ENCODE measurements at places on chromosomes 6 and 20.

- no peak for DNase-seq
Observed at GRCh38 chr20:43961541-43962471, 47.2 kb downstream of the TOX2 start.

DNA sequence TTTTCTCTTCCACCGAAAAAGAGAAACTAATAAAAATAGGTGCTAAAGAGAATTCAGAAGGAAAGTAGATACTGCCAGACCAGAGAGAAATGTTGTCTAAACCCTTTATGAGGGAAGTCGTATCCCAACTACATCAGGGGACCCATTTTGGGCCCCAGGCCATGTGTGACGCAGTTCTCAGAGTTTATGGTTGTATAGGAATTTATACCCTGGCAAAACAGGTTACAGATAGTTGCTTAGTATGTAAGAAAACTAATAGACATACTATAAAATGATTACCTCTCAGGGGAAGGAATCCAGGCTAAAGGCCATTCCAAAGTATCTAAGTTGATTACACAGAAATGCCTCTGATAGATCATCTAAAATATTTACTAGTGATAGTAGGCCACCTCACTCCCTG lies 28.6 kb upstream of the SLC52A3 start:
- no peak for DNase-seq

DNA sequence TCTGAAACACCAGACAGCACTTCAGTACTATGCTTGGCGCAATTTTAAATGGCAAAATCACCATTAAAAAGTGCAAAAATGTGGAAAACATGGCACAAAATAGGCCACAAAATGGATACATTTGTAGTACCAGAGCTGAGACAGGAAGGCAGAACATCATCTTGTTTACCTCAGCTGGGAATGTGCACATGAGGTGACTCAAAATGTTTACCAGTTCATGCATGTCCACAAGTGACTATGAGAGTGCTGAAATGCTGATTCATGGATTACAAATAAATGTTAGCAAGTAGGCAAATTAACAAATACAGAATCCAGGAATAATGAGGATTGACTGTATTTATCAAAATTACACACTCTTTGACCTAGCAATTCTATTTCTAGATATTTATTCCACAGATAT lies 201.6 kb downstream of the ISM1 start:
- DNase-seq = no peak

DNA sequence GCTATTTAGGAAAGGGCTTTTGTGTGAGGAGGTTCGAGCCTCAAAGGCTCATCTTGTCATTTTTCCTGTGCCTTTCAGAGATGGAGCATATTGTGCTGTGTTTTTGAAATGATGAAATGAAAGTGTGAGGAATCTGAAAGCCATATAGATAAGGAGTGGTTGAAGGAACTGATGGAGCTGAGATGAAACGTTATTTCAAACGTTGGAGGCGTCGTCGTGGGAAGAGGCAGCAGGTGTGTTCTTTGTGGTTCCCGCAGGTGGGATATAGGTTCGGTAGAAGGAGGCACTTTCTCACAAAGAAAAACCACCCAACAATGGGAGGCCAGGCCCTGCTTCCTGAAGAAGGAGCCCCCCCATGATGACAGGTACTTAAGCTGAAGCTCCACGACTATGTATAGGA lies 83.2 kb upstream of the SNAP25 start:
- no peak for DNase-seq

DNA sequence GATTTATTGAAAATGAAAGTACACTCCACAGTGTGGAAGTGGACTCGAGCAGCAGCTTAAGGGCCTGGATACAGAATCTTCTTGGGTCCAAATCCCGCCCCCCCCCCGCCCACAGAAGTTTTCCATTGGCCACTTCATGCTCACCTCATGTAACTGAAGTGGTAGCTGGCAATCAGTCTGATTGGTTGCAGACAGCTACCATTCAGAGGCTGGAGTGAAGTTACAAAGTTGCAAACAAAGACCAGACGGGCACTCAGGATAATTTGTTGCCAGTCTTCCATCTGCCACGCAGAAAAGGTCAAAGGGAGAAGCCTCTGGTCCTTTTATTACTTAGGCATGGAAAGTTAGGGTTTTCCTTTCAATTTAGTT lies 25.8 kb upstream of the FABP7 start:
- DNase-seq = no peak

DNA sequence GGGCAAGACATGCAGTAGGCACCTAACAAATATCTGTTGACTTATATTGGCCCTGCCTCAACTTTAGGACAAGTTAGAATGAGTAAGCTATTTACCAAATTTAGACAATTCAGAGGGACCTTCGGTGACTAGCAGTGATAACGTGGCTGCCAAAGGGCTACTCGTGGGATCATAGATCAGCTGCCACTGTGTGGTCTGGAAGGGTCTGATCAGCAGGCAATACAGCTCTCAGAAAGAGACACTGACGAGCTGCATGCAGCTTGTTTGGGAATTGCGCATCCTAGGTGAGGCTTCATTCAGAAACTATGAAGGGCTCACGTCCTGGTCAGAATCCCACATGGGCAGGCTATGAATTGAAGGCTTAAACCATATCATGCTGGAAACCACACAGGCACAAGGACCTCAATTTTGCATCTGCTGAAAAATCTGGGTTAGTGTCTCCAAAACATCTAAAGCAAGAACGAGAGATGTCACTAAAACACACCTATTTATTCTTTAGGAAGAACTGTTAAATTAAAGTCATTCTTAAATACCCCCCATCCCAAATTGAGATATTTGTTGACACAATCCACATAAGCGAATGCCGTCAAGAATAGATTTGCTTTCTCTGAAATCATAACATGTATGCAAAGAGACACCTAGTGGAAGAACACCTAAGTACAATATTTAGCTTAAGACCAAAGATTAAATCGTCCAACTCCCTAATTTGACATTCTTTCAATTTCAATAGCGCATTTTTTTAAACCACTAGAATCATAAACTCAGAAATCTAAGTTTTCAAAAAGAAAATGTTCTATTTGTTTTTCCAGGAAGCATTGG lies 79.6 kb downstream of the IPCEF1 start:
- DNase-seq = no peak

GRCh38 chr20:23215344-23215995 lies 129.3 kb upstream of the CD93 start:
- no peak for DNase-seq

DNA sequence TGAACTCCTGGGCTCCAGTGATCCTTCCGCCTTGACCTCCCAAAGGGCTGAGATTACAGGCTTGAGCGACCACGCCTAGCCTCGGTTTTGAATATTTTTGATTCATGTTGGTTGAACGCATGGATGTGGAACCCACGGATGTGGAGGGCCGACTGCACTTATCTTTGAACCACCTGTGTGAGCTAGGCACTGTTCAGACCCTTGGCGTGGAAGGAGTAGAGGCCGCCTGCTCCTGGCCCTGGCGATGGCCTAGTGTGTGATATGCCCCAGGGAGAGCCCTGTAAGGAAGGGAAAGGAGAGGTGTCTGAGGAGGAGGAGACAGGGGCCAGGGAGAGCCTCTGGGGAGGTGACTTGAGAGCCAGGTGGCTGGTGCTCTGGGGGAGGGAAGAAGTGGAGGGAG lies 64.3 kb downstream of the BCAS4 start:
- no peak for DNase-seq

DNA sequence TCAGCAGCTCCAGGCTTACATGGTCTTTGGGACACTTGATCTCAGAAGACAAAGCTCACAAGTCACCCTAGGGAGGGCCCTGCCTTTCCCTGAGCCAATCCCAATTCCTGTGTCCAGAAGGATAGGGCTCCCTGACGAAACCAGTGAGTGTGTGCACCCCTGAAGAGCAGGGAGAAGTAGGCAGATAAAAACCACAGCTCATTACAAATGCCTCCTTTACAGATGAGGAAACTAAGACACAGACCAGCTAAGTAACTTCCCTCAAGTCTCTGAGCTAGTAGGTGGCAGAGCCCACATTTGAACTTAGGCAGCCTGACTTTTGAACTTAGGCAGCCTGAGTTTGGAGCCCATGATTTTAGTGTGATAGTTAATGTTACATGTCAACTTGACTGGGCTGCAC lies 6.7 kb upstream of the ZFAND3 start:
- no peak for DNase-seq

- no peak for DNase-seq
Observed at GRCh38 chr6:164749221-164750064, 560.0 kb downstream of the C6orf118 start.

GRCh38 chr20:58028123-58028522 lies 200.3 kb downstream of the ANKRD60 start:
- no peak for DNase-seq

- DNase-seq = no peak
Observed at GRCh38 chr20:44398335-44398734, 42.8 kb downstream of the HNF4A start.

DNA sequence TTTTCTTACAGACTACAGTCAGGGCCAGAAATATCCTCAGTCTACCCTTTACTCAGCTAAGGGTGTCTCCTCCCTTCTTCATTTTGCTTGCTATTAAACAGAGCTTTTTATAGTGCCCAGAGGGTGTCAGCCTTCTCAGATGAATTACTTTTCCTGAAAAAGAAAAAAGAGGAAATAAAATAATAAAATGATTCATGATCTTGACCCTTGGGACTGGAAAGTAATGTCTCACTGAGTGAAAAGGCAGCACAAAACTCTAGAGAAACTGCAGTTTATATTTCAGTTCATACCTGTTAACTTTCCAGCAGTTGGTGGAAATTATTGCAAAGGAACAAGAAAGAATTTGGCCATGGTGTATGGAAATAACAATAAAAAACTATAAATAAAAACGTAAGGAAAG lies 170.6 kb downstream of the IBTK start:
- no peak for DNase-seq

DNA sequence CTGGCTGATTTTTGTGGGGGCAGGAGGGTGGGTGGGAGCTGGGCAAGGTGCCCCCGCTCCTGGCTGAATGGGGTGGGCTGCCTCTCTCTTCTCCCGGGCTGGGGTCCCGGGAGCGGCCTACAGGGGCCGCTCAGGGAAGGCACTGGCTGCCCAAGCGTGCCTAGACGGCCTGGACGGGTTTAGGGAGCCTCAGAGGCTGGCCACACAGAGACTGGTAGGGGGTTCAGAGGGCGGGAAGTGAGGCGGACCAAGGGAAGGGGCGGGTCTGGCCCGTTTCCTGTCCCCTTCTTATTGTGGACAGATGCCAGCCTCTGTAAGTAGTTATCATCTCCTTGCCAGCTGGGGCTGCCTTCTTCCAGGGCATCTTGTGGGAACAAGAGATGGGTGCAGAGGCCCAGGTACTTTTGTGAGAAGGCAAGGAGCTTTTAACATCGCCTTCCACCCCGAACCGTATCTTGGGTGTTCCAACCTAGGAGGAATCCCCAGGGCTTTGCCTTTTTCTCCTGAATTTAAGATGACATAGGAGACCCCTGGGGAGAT lies 437 bp downstream of the CD40 start:
- no peak for DNase-seq

DNA sequence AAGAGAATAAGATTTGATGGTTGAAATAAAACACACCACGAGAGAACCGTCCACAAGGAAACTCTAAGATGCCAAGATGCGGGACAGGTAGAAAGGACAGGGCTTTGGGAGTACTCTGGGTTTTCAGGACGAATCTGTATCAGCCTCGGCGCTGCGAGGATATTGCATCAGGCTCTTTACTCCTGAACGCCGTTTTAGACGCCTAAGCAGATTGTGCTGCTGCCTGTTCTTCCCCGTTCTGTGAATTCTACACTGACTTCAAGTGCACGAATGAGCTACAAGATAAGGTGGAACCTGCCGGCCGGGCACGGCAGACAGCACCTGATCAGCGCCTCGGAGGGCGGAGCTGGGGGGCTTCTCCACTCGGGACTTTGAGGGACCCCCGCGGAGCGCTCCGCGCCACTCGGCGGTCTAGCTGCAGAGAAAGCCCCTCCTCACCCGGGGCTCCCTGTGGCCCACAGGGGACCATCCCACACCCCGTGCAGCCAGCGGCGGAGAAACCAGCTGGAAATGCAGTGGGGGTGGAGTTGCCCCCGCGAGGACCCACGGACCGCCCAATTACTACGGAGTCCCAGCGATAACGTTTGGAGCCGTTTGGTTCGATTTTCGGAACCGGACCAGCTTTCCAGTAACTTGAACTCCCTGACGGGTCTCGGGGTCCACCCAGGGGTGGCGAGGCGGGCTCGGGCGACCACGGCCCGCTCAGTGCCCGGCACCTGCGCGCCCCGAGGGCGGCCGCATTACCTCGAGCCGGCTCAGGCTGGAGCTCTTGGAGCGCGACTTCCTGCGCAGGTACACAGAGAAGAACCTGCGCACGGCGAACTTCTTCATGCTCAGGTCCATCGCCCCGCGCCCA lies 646 bp downstream of the RPS6KA2 start:
- DNase-seq = no peak

DNA sequence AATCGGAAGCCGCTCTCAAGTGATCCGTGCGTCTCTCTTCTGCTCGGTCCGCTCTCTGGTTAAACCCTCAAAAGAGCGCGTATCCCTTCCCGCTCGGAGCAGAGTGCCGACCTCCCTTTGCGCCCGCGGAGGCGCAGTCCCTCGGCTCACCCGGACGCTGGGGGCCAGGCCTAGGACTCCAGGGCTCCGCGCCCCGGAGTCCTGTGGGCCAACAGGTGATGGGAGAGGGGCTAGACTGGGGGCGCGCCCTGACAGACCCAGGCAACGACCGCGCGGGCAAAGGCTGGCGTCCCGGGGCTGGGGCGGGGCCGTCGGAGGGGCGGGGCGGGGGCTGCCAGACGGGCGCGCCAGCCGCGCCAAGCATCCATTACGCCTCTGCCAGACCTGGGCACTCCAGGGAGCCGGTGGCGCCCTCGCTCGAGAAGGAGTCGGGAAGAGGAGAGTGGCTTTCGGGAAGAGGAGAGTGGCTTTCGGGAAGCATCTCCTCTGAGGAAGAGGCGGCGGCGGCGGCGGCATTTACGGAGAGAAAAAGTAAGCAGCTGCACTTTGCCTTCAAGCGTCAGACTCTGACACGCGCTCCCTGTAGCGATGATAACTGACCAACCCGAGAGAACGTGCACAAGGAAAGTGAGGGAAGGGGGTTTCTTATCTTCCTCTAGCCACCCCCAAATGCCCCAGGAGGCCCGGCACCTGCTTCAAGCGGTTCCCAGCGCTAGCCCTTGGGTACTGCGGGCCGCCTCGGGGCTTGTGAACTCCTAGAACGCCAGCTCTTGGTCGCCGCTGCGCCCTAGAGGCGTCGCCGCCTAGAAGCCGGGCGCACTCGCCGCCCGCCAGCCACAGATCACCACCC lies 2.6 kb downstream of the EPHA7 start:
- no peak for DNase-seq

Data from stimulated activated CD8-positive, alpha-beta memory T cell treated with anti-CD3 and anti-CD28 coated beads, Interleukin-4, amount 100 ng/mL, for 4 hours (primary cell).